ENCODE measurements at places on chromosomes 6 and 20.
A peak's percentile ranks its signal among the peaks of the same experiment; 100 is the strongest.

DNA sequence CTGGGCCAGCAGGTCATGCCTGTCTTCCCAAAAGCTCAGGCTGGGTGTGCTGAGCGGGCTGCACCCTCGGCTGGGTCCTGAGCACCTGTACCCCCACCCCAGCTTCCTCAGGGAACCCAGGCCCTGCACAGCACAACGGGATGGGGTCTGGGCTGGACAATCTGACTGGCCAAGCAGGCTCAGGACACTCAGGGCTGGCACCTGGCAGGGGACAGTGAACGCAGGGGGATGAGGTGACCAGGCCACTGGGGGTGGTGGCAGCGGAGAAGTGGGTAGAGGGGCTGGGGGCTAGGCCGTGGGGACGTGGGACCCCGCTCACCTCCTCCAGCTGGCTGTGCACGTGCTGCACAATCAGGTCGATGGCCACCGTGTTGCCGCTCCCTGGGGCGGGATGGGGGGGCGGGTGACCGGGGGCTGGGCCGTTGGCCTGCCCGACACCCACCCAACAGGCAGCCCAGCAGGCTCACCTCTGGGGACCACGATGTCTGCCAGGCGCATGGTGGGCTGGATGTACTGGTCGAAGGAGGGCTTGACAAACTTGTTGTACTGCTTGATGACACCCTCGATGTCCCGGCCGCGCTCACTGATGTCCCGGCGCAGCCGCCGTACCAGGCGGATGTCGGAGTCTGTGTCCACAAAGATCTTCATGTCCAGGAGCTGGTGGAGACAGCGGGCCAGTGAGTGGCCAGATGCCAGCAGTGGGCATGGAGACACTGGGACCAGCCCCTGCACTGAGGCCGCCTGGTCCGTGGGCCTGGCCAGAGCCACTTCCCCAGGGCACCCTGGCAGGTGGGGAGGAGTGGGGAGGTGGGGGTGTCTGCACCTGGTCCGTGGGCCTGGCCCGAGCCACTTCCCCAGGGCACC, 11.9 kb downstream of the UCKL1 start:
- no peak for DNase-seq

DNA sequence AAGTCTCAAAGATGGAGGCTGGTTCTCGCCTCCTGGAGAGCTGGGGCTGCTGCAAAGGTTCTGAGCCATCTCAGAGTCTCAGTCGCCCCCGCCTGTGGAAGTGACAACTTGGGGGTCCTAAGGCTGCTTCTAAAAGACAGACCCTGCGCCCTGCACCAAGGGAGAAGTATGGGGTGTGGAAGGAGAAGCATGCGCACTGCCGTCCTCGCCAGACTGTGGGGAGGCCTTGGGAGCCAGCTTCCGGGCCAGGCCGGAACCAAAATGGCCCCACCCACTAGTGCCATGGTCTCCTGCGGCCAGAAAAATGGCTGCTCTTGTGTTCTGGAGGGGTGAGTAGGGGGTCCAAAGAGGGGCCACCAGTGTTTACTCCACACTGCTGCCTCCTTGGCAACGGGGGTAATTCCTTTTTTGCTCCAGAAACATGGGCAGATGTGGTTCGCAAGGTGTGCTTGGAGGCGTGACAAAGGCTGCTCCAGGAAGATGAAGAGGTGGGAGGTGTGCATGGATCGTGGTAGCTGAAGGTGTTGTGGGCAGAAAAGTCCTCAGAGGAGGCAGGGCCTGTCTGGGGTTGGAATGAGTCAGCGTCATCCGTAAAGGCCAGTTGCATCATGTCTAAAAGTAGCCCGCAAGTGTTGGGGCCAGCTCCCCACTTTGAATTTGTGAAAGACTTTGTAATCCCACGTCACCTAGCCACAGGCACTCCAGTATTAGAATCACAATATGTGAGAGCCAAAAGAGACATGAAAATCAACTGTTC, 329.8 kb upstream of the SOX4 start:
- DNase-seq, result no peak

- no peak for DNase-seq
These were observed 263.9 kb upstream of the NT5E start for GRCh38 chr6:85185977-85186376.

GRCh38 chr6:139380168-139380567, 5.7 kb upstream of the CITED2 start:
- no peak for DNase-seq

GRCh38 chr6:166467436-166468000, 84.8 kb upstream of the MPC1 start:
- no peak for DNase-seq

- peak; percentile 62 for DNase-seq
These were observed 288.3 kb upstream of the ZNF337 start for GRCh38 chr20:25984933-25985332.

DNA sequence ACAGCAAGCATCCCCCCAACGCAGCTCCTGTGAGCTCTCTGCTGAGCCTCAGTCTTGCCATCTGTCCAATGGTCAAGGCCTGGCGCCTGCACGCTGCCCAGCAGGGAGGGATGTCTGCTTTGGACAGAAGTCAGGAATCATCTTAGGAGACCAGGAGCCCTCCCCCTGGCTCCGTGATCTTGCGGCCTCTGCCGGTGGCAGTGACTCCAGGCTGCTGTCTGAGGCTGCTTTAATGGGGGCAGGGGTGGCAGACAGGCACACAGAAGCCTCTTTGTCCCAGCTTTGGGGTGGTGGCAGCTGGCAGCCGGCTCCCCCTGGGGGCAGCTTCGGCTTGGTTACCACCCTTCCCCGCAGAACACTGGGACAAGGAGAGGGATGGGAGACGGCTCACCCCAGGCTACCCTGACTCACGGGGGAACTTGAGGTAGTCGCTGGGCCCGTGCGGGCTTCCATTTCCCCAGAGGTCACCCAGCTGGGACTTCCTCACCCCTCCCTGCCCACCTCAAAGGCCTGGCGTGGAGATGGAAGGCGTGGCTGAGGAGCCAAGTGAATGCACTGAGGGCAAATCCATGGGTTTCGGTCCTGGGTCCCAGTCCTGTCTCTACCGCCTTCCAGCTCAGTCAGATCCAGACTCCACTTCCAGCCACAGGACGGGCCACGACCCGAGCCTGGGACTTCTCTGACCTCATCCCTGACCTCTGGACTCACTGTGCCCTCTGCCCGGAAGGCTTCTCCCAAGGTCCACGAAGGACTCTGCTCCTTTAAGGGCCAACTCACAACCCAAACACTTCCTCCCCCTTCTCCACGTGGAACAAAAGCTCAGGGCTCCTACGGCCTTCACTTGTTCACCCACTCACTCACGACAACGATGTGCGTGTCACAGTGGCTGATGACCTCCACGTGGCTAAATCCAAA, 14.8 kb downstream of the PEDS1 start:
- DNase-seq, result peak; percentile 94
